ENCODE measurements at places on chromosomes 5 and 9.

GRCh38 chr9:13500034-13500433 lies 220.5 kb upstream of the MPDZ start:
- DNase-seq, result no peak

DNA sequence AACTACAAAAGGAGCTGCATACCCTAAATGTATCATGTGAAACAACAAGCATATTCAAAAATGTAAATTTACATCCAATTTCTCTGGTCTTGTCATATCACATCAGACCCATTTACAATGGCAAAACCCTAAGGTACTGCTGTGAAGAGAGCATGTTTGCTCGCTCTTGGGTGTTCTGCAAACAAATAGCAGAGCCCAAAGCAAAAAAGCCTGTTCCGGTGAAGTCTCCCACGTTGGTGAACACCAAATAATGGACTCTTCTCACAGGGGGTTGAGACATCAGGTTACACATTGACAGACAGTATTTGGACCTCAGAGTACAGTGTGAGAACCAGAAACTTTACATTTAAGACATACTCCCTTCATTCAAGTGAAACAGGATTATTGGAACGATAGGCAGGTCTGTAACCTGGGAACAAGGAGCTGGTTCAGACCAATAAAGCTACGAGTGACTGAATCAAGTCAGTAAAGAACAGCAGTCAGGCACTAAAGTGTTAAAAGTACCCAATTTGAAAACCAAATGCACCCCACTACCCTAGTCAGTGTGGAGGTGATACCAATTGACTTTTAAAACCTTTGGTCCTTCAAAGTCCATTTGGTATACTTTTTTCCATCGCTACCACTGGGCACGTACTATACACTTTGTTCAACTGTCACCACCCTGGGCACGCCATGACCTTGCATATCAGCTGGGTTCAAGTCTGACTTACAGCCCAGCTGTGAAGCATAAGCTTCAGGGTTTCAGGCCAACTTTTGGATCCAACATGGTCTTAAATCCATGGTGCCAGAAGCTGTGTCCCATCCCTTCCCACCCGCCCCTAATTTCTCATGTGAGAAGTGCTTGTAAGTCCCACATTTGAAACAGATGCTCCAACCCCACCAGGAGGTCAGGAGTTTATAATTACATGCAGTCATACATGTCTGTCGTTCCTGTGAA lies 36.4 kb downstream of the ETF1 start:
- no peak for DNase-seq

GRCh38 chr9:68843239-68843638 lies 138.2 kb downstream of the PIP5K1B start:
- no peak for DNase-seq

DNA sequence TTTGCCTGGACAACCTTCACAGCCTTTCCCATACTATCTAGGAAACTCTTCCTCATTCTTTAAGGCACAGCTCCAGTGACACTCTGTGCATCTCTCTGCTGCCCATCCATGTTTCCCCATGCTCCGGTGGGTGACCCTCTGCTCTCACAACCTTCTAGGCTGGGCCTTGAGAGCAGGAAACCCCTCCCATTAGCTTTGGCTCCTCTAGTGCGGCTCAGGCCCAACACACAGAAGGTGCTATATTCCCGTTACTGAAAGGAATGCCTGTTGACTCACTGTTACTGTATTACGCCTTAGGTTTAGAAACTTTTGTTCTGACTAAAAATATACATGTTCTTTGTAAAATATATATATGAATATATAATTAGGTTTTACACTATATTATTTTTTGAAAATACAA lies 8.1 kb upstream of the CCL28 start:
- no peak for DNase-seq

Measured in NCI-H1930 (cell line).